ENCODE measurements at places on chromosomes 1 and 21.

- no peak for DNase-seq
Measured at GRCh38 chr1:148372731-148373130, 110.4 kb downstream of the PPIAL4G start.

GRCh38 chr1:156500543-156500792, at the start of gene MEF2D:
Gene MEF2D (minus strand): TSS chr1:156500775. CDS start chr1:156483292, 17,483 bp downstream.
- DNase-seq, result no peak

GRCh38 chr1:237191403-237191802, 149.4 kb downstream of the RYR2 start:
- DNase-seq, result no peak

- DNase-seq, result no peak
Measured at GRCh38 chr1:16191916-16192546, 20.4 kb downstream of the ARHGEF19 start.

DNA sequence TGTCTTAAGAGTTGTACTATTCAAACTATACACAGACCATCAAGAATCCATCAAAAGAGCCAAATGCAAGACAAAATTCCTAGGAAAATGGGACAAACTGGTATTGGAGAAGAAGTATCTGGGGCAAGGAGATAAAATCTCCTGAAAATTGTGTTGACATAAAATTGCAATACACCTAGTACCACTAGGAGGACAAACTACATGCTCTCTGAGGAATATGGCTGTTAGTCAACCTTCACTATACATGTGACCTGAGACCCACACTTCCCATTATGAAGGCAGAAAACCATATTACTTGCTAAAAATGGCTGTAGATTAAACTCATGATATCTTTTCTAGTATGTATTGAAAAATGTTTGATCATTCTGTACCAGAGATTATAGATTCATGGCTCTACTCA, 30.0 kb downstream of the IRF2BP2 start:
- DNase-seq, result no peak

DNA sequence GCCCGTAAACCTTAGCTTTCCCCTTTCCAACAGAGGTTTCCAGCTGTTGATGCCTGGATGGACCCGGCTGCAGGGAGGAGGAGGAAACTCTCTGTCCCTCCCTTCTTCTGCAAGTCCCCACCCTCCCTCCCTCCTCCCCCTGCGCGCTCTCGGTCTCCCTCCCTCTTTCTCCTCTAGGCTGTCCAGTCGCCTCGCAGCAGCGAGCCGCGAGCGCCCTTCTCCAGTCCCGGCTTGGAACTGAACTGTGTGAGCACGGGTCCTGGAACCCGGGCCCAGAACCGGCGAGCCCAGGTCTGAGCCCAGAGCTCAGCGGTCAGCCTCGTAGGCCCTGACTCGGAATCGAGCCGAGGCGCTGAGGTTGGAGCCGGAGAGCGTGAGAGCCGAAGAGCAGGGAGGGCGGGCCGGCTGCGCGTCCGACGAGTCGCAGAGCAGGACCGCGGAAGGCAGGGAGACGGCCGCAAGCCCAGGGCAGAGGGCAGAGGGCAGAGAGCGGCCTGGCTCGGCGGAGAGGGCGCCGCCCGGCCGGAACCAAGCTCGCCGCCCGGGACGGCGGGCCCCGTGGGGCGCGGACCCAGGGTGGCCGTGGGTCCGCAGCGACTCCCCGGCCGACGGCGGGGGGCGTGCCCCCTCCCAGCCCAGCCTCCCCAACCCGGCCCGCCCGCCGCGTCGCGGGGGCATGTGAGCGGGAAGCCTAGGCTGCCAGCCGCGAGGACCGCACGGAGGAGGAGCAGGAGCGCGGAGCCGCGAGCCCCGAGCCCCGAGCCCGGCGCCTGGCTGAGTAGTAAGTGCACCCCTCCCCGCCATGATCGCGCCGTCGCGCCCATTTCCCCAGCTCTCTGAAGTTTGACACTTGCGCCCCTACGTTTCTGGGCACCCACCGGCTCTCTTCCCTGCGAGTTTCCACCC, at the start of gene SOX13:
Gene SOX13, plus strand, starts transcription at position 185 of the 906 bp plus-strand sequence. CDS start 39,801 bp downstream, outside the sequence.
- no peak for DNase-seq

DNA sequence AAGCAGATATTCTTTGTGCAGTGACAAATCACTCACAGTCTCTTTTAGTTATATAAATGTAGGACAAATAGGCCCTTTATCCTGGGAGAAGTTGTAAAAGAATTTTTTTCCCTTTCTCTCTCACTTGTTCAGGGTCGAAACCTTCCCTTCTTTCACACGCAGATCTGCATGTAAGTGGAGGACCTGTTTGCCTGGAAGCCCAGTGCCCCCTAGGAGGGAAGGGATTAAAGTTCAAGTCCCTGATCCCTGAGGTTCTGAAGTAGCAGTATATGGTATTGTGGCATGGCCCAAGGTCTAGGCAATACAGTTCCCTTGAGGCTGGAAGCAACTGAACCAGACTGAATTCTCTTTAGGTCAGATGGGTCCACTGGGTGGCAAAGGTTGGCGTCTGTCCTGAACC, 48.6 kb upstream of the PTGFRN start:
- no peak for DNase-seq

DNA sequence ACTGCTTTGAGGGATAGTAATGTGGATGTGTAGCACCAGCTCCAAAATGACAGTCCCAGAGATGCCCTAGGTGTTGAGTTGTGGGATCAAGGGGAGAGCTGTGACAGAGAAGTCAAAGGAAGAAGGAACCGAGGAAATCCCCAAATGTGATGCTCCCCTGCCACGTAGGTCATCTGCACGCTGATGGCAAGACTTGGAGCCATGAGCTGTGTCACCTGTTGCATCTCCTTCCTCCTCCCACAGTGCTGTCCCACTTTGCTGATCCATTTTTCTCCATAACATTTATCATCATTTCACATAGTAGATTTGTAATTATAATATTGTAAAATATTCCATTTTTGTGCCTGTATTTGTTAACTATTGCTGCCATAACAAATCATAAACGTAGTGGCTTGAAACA, 17.6 kb upstream of the RCAN1 start:
- DNase-seq, result no peak

All from NCI-H1417 treated with DMSO at 0.1 percent for 48 hours (cell line).